EL (cell line): ENCODE measurements at places on chromosomes 1 and 21.

DNA sequence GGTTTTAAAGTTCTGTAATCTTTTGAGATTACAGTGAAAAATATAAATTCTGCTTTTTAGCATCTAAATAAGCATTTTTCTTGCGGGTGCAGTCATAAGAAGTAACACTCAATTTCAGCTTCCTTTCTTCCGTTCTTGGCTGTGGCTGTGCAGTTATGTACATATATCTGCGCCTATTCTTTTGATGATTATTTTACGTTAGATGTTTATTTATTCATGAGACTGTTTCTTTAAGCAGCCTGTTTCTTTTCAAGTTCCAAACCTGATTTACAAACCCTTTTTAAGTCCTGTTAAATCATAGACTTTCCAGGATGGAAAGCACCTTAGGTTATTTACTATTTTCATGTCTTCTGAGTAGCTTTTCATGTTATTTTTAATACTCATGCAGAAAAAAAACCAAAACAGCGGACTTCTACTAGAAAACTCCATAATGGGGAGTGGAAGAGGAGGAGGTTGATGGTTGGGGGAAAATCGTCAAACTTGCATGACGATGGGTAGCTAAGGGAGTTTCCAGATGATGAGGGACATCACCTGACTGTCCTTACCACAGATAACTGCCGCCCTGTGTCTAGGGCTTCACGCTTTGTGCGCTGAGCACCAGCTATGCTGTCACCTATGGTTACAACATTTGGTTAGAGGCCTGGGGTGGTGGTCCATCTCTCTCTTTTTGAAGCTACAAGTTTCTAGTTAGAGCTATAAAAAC, 2.6 kb downstream of the PRDM2 start:
- no peak for DNase-seq

GRCh38 chr1:193613041-193613440, 426.6 kb upstream of the B3GALT2 start:
- DNase-seq: no peak

DNA sequence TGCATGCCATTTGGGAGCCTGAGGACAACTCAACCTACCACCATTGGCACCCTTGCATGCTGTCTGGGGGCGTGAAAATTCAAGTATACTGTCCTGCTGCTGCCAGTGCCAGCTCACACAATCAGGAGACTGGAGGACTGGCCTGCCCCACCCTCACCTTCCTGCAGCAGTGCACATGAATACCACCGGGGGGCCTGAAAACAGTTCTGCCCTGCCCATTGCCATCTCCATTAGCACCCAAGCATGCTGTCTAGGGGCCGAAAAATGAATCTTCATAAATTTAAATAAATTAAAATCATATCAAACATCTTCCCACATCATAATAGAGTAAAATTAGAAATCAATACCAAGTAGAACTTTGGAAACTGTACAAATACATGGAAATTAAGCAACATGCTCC, 322.1 kb upstream of the TMPRSS15 start:
- no peak for DNase-seq

- no peak for DNase-seq
Observed at GRCh38 chr1:169509354-169509753, 23.6 kb upstream of the SLC19A2 start.

GRCh38 chr1:43004587-43005459, 46.2 kb upstream of the SLC2A1 start:
- DNase-seq: no peak
